ENCODE measurements at places on chromosomes 1 and 21. TPM values are rescaled to one million over a fixed set of nuclear protein-coding genes. Genes with fewer than 3 reads are reported as not detected.

C21orf91 gene
- 8.8 TPM for total RNA-seq

KRTAP19-5 gene
- not detected for total RNA-seq

DNA sequence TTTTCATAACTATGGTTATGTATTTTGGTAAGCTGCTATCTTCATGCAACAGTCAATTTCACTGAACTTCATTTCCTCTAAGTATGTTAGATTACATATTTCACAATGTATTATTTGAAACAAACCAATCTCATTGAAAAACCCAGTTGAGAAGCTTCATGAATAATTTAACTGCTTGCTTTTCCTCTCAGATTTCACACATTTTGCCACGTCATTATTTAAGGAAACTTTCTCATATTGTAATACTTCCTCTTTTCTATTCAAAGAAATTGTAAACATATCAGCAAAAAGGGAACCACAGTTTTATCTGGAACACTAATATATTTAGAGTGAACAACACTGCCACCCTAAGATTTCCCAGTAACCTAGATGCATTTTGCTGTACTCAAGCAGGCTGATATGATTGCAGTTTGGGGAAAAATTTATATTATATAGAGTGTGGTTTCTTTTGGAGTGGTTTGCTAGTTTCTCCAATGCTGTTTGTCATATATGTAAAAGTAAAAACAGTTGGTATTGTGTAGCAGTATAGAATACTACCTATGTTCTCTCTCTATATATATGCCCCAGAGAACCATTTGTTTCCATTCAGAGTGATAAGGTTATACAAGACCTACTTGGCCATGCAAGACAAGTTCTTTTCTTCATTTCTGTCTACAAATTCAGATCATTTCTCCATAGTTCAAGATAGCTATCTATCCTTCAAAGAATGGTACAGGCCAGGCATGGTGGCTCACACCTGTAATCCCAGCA, 28.4 kb upstream of the AHCTF1 start:
- no peak overlapping the region for H3K27ac ChIP-seq
- H3K36me3 ChIP-seq, result no peaks in the 10 kb centered on the region
- no peaks in the 10 kb centered on the region for H3K4me1 ChIP-seq
- H3K4me3 ChIP-seq, result no peak overlapping the region
- no peak for DNase-seq

DNA sequence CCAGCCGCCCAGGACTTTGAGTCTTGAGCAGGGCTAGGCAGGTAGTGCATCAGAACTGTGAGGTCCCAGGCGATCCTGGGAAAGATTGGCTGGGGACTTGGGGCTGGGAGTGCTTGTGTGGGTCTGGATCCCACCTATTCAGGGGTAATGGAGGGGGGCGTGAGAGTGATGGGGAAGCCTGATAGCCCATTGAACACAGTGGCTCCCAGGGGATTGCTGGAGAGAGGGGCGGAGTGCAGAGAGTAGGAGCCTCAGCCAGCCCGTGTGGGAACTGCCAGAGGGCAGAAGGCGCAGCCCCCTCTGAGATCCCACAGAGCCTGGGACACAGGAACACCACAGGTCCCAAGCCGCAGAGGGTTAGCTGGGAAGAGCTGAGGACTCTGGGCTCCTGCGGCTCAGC, 19.3 kb upstream of the PDZK1IP1 start:
- H3K4me1 ChIP-seq, result no peaks in the 10 kb centered on the region
- no peak overlapping the region for H3K4me3 ChIP-seq
- peaks cover 18% of the 10 kb centered on the region for H3K27me3 ChIP-seq
- no peak overlapping the region for H3K27ac ChIP-seq
- no peaks in the 10 kb centered on the region for H3K36me3 ChIP-seq

DNA sequence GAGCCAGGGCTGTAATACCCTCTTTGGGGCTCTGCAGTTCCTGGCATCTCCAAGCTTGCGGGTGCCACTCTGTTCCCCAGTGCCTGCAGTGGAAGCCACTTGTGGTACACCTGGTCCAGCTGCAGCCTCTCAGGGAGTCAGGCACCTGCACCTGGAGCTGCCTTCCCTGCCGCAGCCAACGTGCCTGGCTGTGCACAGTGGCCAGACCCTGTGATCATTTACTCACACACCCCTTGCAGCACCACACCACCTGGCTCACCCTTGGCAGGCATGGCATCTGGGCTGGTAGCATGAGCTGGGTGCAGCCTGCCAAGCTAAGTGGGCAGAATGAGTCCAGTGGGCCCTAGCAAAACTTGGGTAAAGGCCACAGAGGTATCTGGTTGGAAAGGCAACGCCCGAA, 51.1 kb upstream of the NTPCR start:
- H3K36me3 ChIP-seq, result no peaks in the 10 kb centered on the region
- peaks cover 28% of the 10 kb centered on the region for H3K4me1 ChIP-seq
- H3K4me3 ChIP-seq, result no peak overlapping the region
- no peaks in the 10 kb centered on the region for H3K27me3 ChIP-seq

DNA sequence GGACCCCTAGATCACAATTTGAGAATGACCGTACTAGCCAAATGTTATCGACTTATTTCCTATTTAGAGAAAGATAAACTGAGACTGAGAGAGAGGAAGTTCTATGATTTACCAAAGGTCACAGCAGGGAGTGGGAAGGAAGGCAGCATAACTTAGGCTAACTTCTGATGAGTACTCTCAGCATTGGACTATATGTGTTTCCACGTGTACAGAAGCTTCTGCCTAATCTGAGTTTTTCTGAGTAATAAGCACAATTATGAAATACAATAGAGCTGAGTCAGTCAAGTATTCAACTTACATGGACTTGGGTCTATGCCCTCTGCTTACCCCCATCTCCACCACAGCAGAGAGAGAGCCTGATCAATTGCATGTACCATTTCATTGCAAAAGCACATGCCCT, 88.1 kb upstream of the HIVEP3 start:
- H3K27ac ChIP-seq, result no peak overlapping the region
- DNase-seq, result no peak
- H3K4me3 ChIP-seq, result no peak overlapping the region

DNA sequence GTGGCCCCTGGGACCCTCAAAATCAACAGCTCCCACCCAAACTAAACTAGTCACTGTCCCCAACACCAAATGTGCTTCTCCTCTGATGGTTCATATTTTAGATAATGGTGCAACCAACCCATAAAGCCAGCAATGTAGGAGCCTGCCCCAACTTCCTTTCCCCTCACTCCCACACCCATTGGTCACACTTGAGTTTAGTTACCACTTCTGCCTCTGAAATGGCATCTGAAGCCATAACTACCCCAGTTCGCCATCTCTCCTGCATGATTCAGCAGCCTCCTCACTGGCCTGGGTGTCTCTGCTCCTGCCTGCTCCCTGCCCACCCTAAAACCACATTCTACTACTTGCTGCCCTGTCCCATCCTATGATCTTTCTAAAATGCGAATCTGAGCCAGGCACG, 3.4 kb upstream of the CDCP2 start:
- DNase-seq, result peak; percentile 3
- H3K4me1 ChIP-seq, result peaks cover 15% of the 10 kb centered on the region
- no peaks in the 10 kb centered on the region for H3K27me3 ChIP-seq
- H3K36me3 ChIP-seq, result no peaks in the 10 kb centered on the region
- no peak overlapping the region for H3K4me3 ChIP-seq

- H3K4me3 ChIP-seq, result no peak overlapping the region
These were observed 93.7 kb upstream of the DPH5 start for GRCh38 chr1:101119289-101119688.

DNA sequence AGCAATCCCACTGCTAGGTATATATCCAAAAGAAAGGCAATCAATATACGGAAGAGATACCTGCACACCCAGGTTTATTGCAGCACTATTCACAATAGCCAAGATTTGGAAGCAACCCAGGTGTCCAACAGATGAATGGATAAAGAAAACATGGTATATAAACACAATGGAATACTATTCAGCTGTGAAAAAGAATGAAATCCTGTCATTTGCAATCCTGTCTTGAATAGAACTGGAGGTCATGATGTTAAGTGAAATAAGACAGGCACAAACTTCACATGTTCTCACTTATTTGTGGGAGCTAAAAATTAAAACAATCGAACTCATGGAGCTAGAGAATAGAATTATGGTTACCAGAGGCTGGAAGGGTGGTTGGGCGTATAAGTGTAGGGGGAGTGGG, 101.0 kb downstream of the OSBPL9 start:
- no peaks in the 10 kb centered on the region for H3K27me3 ChIP-seq
- no peak overlapping the region for H3K27ac ChIP-seq
- no peak overlapping the region for H3K4me3 ChIP-seq
- no peaks in the 10 kb centered on the region for H3K4me1 ChIP-seq
- DNase-seq, result no peak
- no peaks in the 10 kb centered on the region for H3K36me3 ChIP-seq

LYPD8 gene
- total RNA-seq, result not detected

- H3K27me3 ChIP-seq, result peaks cover 69% of the 10 kb centered on the region
- H3K36me3 ChIP-seq, result no peaks in the 10 kb centered on the region
- H3K4me3 ChIP-seq, result no peak overlapping the region
These were observed 4.5 kb downstream of the MMEL1 start for GRCh38 chr1:2628191-2628932.

- no peaks in the 10 kb centered on the region for H3K4me1 ChIP-seq
- no peak for DNase-seq
- no peaks in the 10 kb centered on the region for H3K27me3 ChIP-seq
- no peak overlapping the region for H3K4me3 ChIP-seq
These were observed 315.8 kb upstream of the KAZN start for GRCh38 chr1:14282707-14283106.

DNA sequence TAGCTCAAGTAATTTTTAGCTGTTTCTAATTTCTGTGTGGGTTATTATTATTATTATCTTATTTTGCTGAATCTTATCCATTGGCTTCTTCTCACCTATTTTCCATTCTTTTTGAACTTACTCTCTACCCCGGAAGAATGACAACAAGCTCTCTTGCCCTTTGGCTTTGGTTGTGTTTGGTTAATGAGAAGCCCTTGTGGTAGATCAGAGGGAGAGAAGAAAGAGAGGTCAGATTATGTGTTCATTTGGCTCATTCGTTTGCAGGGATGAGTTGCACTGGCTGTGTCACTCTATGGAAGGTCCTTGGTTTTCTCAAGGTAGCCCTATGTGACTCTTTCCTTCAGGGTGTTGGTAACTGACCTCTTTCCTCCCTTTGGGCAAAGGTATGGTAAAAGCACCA, 391.9 kb downstream of the LMO4 start:
- no peak for DNase-seq
- no peak overlapping the region for H3K27ac ChIP-seq
- H3K27me3 ChIP-seq, result no peaks in the 10 kb centered on the region
- no peak overlapping the region for H3K4me3 ChIP-seq

DNA sequence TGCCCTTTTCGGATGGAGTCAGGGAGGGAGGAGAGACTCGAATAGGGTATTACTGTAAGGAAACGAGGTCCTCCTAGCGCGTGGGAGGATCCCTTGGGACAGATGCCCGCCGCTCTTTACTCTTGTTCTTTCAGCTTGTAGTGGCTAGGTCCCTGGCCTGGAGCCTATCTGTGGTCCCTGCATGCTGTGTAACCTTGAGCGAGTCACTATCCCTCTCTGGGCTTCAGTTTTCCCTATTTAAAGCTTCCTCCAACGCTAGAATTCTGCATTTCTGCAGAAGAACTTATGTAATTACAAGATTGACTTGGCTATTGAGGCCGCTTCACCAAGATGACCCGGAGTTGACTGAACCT, 744 bp downstream of the MIER1 start:
- H3K4me1 ChIP-seq, result peaks cover 30% of the 10 kb centered on the region
- DNase-seq, result no peak
- no peaks in the 10 kb centered on the region for H3K36me3 ChIP-seq
- H3K4me3 ChIP-seq, result peak overlapping the region; percentile 88
- H3K27ac ChIP-seq, result peak overlapping the region; percentile 84

- peaks cover 80% of the 10 kb centered on the region for H3K4me1 ChIP-seq
- peak overlapping the region; percentile 74 for H3K27ac ChIP-seq
- no peaks in the 10 kb centered on the region for H3K36me3 ChIP-seq
These were observed 80.3 kb downstream of the SSBP3 start for GRCh38 chr1:54325703-54326461.

DNA sequence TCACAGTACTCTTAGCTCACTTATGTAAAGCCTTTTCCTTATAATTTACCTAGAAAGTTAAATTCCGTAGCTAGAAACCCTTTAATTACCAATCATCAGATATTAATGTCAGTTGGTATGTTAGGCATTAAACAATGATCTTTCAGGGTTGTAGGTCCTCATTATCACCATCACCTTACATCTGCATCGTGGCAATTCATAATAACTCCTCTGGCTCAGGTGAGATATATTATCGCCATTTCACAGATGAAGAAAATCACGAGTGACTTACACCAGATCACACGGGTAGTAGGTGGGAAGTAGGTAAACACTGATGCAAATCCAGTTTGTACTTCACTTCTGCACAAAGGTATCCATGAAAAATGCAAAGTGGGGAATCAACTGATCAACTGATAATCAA, 639 bp downstream of the NUP133 start:
- H3K27ac ChIP-seq, result peak overlapping the region; percentile 94
- H3K4me3 ChIP-seq, result peak overlapping the region; percentile 89
- peaks cover 10% of the 10 kb centered on the region for H3K4me1 ChIP-seq
- H3K27me3 ChIP-seq, result no peaks in the 10 kb centered on the region
- H3K36me3 ChIP-seq, result peaks cover 3% of the 10 kb centered on the region

- no peaks in the 10 kb centered on the region for H3K4me1 ChIP-seq
- no peak for DNase-seq
- H3K27me3 ChIP-seq, result no peaks in the 10 kb centered on the region
- H3K36me3 ChIP-seq, result no peaks in the 10 kb centered on the region
These were observed 10.7 kb downstream of the HSD11B1 start for GRCh38 chr1:209715314-209715713.

- no peaks in the 10 kb centered on the region for H3K36me3 ChIP-seq
- H3K4me1 ChIP-seq, result no peaks in the 10 kb centered on the region
- no peaks in the 10 kb centered on the region for H3K27me3 ChIP-seq
These were observed 10.3 kb downstream of the TAF12 start for GRCh38 chr1:28632560-28632959.

HOOK1 gene
- total RNA-seq, result 0.04 TPM

GRCh38 chr1:211628417-211628816, 47.0 kb downstream of the NEK2 start:
- H3K36me3 ChIP-seq, result no peaks in the 10 kb centered on the region
- no peaks in the 10 kb centered on the region for H3K4me1 ChIP-seq
- H3K27me3 ChIP-seq, result no peaks in the 10 kb centered on the region
- H3K27ac ChIP-seq, result no peak overlapping the region

DNA sequence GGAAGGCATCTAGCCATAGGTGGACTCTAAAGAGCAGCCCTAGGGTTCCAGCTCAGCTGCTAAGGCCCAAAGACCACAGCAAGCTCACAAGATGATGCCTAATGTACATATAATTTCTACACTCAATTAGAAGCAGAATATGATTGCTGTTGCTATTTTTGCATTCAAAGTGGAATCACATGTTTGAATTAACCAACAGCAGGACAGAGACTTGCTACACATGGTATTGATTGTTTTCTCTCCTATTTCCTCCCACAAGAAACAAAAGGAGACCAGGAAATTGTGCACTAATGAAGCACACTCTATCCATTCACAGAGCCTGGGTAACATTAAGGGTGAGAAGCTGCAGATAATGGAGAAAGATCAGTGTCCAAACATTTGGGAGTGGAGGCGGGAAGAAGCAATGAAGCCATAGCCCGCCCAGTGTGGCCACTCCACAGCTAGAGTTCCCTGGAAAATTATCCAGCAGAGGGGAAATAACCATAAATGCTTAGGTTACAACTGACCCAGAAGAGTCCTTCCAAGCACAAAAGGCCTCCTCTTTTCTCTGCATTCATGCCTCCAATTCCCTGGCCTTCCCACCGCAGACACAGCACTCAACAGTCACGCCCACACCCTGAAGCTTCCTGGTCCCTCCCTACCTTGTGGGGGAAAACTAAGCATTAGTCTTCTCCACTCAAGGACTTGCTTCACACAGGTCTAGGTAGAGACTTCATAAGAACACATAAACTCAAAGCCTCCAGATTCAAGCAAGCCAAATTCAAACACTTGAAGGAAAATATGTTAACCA, 7.5 kb downstream of the CNN3 start:
- no peak overlapping the region for H3K4me3 ChIP-seq
- no peak for DNase-seq
- H3K4me1 ChIP-seq, result peaks cover 6% of the 10 kb centered on the region
- H3K27ac ChIP-seq, result no peak overlapping the region
- H3K27me3 ChIP-seq, result peaks cover 3% of the 10 kb centered on the region
